Heart right ventricle (tissue), 16 donors: ENCODE measurements at places on chromosomes 16 and 17. TPM values are rescaled to one million over a fixed set of nuclear protein-coding genes. Genes with fewer than 3 reads are reported as not detected.

DNA sequence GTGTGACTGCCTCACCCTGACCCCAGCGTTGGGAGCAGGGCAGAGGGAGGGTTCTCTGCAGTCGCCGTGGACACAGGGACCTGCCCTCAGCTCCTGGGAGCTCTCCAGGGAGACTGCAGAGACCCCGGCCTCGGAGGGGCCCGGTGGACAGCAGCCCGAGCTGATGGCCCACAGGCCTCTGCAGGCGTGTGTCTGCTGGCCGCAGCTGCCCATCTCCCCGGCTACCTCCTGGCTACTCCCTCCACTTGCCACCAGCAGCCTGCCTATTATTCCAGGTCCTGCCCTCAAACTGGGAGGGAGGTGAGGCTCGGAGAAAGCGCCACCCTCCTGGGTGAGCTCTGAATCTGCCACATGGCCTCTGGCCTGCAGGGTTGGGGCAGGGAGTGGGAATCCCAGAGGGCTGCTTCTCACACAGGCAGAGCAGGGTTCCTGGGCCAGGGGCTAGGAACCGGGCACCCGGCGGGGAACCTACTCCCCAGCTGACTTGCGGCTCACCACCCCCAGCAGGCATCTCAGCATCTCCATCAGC lies 7.2 kb downstream of the SLC16A5 start:
- no peak for DNase-seq

DNA sequence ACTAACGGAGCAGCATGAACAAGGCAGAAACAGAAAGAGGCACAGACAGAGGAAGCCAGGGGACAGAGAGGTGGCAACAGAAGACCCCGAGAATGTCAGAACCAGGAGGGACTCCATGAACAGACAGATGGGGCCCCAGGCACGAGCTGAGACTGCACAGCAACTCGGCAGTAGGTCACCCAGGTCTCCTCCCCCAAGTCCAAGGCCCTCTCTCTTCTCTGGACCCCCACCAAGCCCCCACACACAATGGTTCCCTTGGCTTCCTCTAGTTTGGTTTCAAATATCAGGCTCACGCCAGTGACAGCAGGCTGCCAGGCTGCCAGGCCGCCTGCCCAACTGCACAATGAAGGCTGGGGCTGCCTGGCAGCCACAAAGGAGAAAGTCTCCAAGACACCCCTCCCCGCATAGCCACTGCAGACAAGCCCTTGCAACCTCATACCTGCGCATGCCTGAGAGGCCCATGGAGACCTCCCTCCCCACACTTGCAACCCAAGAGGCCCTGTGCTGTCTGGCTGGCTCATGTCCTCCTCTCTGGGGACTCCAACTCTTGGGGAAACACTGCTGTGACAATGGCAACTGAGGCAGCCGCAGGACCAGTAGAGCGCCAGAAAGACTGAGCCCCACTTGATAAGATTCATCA lies 54.8 kb downstream of the PIMREG start:
- no peak for DNase-seq

DNA sequence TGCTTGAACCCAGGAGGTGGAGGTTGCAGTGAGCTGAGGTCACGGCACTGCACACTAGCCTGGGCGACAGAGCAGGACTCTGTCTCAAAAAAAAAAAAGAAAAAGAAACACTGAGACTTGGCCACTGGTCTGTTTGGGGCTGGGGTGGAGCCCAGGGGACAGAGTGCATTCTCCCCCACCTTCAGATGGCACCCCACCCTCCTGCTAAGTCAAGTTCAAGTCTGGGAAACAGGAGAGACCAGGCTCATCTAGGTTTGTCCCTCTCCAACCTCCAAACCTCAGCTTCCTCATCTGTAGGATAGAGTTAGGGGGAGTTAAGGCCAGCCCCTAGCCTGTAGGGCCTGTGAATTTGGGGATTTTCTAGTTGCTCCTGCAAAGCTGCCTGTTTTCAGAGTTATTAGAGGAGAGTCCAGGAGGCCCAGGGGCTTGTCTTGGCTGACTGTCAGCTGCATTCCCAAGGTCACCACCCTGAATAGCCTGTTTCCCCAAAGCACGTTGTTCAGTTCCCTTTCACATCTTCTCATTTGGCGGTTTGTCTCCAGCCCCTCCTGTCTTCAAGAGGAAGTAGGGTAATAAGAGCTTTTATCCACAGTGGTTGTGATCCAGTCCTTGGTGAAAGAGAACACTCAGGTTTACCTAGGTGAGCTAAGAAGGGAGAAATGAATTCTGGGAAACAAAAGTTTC lies 2.2 kb downstream of the MT3 start:
- no peak for DNase-seq

GRCh38 chr17:77304746-77305473 lies 164.1 kb downstream of the SEC14L1 start:
- DNase-seq = no peak

- no peak for DNase-seq
Measured at GRCh38 chr17:67831268-67831667, 6.0 kb downstream of the BPTF start.

GRCh38 chr17:41492351-41492750 lies 2.6 kb upstream of the KRT36 start:
- no peak for DNase-seq

DNA sequence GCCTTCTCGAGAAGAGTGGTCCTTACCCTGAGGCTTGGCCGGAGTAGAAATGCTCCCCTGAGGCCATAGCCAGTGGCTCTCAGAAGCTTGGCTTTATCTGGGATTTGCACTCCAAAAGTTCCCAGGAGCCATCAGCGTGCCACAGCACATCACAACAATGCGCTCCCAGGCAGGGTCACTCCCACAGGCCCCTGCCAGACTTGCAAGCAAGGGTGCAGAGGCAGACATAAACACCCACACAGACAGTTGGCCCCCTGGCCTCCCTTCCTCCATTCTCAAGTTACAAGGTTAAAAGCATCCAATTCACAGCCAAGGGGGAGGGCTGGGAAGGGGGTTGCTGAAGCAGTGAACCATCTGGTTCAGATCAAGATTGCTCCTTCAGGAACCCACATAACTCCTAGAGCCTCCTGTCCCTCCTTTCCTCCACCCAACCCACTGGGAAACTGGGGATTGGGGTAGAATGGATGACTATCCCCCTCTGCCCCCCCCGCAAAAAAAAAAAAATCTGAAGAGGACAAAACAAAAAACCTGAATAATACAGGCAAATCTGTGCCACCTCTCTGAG lies 1.8 kb downstream of the ST3GAL2 start:
- no peak for DNase-seq

DNA sequence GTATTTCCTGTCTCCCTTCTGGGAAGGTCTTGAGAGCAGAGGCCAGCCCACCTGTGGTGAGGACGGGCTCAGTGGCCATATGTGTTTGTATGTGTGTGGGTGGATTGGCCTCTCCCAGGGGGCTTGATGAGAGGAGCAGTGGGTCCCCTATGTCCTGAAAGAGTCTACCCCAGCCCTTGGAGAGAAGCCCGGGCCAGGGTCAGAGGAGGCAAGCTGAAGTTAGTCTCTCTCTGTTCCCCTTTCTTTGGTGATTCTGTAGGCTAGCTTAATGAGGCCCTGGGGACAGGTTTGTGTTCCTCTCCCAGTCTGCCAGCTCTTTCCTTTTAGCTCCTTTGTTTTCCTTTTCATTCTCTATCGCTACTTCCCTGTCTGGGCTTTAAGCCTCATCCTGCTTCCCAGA lies 23.8 kb upstream of the NFATC3 start:
- no peak for DNase-seq

DNA sequence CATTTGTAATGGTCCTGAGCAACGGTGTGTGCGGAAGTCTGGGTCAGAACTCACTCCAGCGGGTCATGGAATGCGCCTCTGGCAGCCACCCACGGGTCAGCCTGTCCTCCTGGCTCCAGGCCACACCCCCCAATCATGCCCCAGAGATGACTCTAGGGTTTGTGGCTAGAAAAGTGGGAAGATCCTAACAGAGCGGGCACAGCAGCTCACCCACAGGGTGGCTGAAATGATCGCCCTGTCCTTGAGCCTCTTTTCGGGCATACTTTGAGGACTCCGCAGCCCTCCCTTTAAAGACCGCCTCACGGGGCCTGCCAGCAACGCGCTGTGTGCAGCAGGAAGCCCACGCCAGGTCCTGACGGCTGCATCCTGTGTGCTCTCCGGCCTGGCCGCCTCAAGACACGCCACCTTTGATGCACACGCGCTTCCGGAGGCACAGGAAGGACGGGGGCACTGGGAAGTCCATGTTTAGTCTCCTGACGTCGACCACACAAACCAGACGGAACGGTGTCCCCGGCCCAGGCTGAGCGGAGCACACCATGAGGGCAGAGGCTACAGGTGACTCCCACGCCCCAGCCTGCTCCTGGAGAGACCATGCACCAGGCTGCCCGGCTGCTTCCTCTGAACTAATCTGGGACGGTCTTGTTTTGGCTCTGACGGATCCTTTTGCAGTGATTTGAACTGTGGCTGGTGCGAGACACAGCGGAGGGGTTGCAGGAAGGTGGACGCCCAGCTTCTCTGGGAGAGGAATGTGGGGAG lies 92.9 kb downstream of the TBC1D16 start:
- DNase-seq = no peak

GRCh38 chr16:68342620-68343019 lies 31.8 kb downstream of the PRMT7 start:
- DNase-seq = no peak

DNA sequence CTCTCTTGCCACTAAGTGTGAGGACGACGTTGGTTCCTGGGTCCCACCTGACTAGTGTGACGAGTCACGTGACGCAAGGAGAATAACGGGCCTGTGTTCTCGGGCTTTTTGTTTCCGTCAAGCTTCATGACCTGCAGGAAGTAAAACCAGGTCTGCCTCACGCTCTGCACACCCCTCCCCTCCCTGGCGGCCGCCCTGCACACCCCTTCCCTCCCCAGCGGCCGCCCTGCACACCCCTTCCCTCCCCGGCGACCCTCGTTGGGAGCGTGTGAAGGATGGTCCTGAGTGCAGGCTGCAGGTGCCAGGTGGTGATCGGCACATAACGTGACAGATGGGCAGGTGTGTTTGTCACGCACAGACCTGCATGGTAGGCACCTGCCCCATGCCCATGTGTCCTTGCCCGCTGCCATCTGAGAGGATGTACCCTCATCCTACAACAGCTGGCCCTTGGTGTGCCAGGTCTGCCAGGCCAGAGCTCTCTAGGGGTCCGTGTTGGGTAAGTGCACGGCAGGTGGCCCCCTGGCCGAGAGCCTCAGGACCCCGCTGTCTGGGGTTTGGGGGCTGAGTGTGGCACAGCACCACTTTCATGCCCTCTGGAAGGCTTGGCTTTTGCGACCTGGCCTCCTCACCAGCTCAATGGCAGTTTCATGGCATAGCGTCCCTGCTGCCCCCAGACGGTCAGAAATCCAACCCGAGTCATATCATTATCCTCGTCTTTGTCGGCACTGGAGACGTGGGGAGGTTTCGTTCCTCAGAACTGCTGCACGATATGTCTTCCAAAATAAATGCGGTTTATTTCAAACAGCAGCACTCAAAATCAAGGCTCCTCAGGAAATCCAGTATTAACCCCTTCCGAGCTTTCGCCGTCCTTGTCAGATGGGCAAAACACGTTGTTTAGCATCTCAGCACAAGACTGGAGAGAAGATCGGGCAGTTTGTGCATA lies 191.8 kb upstream of the CHMP6 start:
- no peak for DNase-seq

DNA sequence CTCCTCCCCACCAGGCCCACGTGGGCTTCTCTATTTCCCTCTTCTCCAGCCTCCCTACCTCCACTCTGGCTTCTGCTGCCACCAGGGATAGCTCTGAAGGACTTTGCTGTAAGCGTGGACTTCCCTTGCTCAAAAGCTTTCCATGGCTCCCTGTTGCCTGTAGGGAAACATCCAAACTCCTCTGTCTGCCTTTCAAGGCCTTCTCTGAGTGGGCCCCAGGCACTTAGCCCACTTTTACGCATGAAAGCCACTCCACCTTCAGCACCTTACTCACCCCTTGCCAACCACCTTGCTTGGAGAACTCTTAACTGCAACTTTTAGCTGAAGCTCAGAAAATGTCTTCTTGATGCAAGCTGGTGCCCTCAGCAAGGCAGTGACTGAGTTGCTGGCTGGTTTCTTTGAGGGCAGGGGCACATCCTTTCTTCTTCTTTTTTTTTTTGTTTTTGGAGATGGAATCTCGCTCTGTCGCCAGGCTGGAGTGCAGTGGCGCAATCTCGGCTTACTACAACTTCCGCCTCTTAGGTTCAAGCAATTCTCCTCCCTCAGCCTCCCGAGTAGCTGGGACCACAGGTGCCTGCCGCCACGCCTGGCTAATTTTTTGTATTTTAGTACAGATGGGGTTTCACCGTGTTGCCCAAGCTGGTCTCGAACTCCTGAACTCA lies 52.0 kb upstream of the DLX4 start:
- DNase-seq = no peak

DNA sequence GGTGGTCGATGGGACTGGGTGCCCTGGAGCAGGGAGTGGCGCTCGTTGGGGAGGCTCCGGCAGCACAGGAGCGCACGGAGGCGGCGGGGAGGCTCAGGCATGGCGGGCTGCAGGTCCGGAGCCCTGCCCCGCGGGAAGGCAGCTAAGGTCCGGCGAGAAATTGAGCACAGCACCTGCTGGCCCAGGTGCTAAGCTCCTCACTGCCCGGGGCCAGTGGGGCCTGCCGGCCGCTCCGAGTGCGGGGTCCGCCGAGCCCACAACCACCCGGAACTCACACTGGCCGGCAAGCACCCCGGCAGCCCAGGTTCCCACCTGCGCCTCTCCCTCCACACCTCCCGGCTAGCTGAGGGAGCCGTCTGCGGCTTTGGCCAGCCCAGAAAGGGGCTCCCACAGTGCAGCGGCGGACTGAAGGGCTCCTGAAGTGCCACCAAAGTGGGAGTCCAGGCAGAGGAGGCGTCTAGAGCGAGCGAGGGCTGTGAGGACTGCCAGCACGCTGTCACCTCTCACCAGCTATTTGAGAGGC lies 88.8 kb upstream of the EEF2KMT start:
- no peak for DNase-seq

GRCh38 chr17:74271901-74272561 lies 2.0 kb upstream of the DNAI2 start:
- DNase-seq = peak; percentile 61

- no peak for DNase-seq
Measured at GRCh38 chr16:49709057-49709456, 146.9 kb downstream of the ZNF423 start.

- DNase-seq = no peak
Measured at GRCh38 chr17:6654841-6655731, 3.5 kb downstream of the C17orf100 start.

DNA sequence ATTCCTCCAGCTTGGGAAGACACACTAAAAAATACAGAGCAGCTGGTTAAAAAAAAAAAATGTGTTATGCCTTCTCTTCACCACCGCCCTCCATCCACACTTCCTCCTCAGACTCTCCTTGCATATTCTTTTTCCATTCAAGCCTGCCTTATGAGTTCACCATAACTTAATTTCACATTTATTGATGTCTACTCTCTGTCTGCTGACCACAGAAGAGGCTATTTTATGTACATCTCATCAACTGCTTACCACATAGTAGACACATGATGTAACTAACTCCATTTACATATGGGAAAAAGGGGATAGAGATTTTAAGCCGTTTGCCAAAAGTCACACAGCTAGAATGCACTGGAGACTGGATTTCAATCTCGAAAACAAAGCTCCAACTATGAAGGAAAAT lies 409.8 kb downstream of the CDH11 start:
- DNase-seq = no peak

- DNase-seq = no peak
Measured at GRCh38 chr17:35732806-35733136, 1.3 kb downstream of the RASL10B start.

Gene SEZ6L2
- total RNA-seq = 1.2 TPM

Gene GRB7
- 1.1 TPM for total RNA-seq

Gene CCL22
- not detected for total RNA-seq

Gene CCT6B
- total RNA-seq = 1.6 TPM

Gene NUTF2
- total RNA-seq = 78.7 TPM

Gene WFIKKN1
- 0.12 TPM for total RNA-seq
